Right kidney (tissue), 9 donors: ENCODE measurements at places on chromosomes 6 and 20.

DNA sequence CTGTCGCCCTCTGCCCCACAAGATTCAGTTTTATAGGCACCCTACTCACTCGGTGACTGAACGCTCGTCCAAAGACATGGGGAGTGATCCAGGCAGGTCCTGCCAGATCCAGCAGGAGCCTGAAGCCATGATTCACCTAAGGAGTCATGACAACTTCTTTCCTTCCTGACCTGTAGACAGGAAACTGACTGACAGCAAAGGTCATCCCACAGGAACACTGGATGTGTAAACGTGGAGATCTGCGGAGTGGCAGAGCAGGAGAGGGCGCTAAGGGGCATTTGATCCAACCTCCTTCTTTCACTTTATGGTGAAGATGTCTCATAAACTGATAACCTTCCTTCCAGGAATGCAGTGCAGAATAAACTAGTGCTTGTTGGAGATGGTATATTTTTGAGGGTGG lies 192.2 kb downstream of the GJA10 start:
- no peak for DNase-seq

GRCh38 chr6:163643866-163644265 lies 229.3 kb downstream of the QKI start:
- DNase-seq, result no peak

- DNase-seq, result no peak
Observed at GRCh38 chr6:130708338-130708737, 118.9 kb upstream of the SMLR1 start.

DNA sequence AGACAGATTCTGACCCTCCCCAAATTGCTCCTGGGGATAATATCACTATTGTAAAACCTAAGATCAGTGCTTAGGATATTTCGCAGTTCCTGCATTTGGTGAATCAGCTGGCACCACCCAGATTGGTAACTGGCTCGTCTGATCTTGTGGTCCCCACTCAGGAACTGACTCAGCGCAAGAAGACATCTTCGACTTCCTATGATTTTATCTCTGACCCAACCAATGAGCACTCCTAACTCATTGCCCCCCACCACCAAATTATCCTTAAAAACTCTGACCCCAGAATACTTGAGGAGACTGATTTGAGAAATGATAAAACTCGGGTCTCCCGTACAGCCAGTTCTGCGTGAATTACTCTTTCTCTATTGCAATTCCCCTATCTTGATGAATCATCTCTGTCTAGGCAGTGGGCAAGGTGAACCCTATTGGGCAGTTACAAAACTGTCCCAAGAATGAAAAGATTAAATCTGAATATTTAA lies 55.7 kb upstream of the PRND start:
- DNase-seq, result no peak

DNA sequence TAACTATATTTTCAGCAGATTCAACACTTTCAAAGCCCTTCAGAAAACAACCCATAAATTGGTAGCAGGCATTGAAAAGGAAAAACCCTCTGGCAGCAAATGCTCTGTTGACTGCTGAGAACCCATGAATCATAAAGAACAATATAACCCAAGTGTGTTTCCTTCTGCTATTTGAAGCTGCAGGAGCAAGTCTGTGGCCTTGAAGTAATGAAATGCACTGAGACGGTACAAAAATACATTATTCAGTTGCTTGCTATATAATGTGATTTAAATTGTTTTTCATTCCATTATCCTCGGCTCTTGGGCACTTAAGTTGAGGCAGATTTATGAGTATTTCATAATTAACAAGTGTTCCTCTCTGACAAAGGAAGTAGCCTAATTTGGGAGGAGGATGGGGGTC lies 40.6 kb upstream of the SAMD5 start:
- no peak for DNase-seq

DNA sequence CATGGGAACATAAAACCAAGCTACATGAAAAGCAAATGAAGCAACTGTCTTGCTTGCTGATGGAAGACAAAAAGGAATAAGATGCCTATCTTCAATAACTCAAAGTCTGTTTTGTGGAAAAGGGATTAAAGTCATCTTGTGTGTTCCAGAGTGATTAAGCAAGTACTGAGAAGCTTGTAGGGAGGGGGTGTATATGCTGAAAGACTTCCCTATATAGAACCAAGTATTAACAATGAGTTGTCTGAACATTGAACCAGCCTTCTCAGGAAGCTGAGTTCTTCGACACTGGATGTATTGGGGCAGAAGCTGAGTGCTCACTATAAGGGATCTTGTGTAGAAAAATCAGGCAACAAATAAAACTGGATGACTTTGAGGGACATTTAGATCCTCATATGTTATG lies 451.8 kb downstream of the CD83 start:
- DNase-seq, result no peak

DNA sequence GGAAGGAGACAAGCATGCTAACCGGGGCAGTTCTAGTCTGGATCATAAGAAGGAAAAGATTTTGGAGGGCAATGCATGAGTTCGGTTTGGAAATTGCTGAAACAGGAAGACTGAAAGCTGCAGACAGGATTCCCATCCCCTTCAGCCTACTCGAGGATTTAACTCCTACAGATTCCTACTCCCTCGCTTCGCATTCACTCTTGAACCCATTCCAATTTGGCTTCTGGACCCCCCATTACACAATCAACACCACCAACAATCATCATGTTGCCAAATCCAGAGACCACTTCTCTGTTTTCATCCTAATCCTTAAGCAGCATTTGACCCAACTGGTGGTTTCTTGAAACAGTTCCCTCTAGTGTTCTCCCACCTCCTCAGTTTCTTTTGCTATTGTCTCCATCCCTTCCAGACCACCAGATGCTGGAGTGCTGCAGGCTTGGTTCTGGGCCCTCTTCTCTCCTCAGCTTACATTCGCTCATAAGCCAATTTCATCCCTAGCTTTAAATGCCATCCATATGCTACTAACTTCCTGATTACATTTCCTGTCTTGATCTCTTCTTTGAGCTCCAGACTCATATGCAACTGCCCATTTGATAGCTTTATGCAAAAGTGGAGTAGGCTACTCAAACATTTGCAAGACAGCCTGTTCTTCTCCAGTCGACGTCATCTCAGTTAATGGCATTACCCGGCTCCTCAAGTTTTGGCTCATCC lies 66.5 kb downstream of the DTNBP1 start:
- no peak for DNase-seq

- no peak for DNase-seq
Observed at GRCh38 chr6:113644861-113645575, 212.1 kb upstream of the MARCKS start.

- DNase-seq, result no peak
Observed at GRCh38 chr6:3361312-3362037, 95.4 kb downstream of the SLC22A23 start.

- DNase-seq, result no peak
Observed at GRCh38 chr6:100575921-100576320, 111.2 kb upstream of the SIM1 start.

DNA sequence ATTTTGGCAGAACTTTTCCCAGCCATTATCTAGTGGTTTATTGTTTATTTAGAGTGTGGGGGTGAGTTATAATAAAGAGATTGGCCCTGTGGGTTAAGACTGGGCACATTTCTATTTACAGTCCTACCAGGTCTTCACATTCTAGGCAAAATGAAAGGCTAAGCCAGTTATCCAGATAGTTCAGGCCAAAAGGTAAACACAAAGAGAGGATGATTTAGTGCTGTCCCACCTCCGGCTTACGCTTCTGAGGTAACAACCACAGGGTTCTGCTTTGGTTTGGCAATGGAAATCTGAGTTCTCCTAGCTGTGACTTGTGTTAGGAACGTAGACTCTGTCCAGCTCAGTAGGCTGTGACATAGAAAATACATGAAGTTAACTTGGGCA lies 50.3 kb upstream of the PTPRK start:
- DNase-seq, result peak; percentile 3

GRCh38 chr6:168581236-168581635 lies 140.3 kb downstream of the SMOC2 start:
- DNase-seq, result no peak

GRCh38 chr20:5131502-5131901 lies 4.7 kb downstream of the CDS2 start:
- DNase-seq, result no peak

GRCh38 chr6:39152262-39152661 lies 37.3 kb upstream of the SAYSD1 start:
- no peak for DNase-seq
